NCI-H146 (cell line): ENCODE measurements at places on chromosomes 16 and 17.

DNA sequence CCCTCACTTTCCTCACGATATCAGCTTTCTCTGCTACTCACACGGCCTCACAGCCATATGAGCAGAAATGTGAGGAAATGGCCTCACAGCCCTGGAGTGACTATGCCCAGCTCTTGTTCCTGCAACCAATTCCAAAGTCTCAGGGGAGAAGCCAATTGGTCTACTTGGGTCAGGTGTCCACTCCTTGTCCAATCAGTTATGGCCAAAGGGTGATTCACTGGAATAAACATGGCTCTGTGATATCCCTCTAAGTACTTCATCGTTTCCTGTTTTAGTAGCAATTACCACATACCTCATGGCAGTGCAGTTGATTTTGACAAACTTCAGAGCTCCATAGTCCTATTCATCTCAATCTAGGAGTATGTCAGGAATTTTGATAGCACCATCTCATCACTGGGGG lies 195.4 kb downstream of the KATNIP start:
- no peak for DNase-seq

DNA sequence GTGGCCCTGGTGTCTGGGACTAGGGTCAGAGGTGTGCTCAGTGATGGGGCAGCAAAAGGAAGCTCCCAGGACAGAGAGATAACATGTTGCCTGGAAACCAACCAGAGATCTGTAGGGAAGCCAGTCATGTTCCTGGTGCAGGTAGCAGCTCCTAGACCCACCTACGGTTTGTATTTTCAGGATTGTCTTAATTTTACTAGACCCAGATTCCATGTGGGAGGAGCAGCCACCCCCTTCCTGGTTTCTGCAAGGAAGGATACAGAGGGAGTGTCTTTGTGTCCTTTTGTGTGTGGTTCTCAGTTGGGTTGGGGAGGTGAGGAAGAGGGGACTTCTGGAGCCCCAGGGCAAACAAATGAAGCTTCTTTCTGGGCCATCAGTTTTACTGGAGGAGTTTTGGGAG lies 53.9 kb downstream of the MGAT5B start:
- no peak for DNase-seq

DNA sequence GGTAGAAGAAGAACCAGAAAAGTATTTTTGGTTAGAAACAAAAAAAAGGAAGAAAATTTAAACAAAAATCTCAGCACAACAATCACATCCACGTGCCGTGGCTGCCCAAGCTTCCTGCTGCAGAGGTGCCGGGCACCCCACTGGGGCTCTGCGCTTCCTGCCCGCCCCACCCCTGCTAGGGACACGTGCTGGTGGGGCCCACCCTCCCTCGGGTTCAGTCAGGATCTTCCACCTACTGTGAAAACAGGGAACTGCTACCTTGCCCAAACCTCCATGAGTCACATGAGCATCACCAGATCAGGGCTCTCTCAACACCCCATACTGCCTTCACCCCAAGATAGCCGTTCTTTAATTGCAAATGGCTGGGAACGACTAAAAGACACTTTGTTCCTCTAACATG lies 24.4 kb upstream of the CYTH1 start:
- no peak for DNase-seq

DNA sequence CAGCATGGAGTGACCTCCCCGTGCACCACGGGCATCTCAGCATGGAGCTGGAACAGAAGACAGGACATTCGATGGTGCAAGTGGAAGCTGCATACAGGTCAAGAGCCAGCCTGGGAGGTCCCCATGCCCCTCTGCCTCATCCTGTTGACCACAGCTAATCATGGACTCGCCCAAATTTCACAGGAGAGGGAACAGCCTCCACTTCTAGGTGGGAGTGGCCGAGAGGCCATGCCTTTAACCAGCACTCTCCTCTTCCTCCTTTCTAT lies 3.8 kb upstream of the SLC47A2 start:
- DNase-seq = no peak
